ENCODE measurements at places on chromosomes 7 and 10.

DNA sequence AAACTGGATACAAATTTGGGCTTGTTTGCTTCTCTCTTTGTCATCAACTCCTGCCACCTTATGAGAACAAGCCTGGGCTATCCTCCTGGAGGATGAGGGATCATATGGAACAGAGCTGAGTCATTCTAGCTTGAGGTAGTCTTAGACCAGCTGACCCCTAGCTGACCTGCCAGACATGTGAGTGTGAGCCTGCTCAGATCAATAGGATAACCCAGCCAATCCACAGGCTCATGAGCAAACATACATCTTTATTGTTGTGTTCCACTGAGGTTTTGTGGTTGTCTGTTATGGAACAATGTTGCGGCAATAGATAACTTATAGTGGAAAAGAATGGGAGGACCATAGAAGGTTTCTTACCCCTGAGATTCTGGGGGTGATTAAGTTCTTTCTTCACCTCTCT, 54.5 kb upstream of the FAM180A start:
- DNase-seq = no peak

DNA sequence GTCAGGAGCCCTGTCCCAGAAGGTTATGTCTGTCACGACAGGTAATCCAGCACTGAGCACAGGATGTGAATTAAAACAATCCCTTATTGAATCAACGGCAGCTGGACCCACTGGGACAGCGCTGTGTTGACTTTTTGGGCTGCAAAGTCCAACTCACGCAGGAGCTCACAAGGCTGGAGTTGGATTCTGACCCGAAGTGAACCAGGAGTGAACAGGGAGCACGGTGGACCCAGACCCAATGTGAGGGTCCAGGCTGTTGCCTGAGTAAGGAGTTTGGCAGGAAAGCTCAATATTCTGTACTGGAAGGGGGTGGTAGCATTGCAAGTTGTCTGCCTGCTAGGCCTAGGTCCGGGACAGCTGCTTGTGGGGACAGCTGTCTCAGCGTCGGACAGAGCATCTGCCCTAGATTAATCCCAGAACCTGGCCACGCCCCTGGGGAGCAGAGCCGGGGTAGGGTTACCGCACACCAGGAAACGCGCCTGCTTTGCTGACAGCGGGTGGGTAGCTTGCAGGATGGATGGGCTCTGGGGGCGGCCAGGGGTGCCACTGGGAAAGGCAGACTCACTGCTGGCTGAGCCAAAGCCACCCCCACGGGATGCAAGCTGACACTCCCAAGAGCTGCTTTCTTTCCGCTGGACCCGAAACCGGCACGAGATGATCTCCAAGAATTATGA, 24.0 kb downstream of the COL26A1 start:
- no peak for DNase-seq

DNA sequence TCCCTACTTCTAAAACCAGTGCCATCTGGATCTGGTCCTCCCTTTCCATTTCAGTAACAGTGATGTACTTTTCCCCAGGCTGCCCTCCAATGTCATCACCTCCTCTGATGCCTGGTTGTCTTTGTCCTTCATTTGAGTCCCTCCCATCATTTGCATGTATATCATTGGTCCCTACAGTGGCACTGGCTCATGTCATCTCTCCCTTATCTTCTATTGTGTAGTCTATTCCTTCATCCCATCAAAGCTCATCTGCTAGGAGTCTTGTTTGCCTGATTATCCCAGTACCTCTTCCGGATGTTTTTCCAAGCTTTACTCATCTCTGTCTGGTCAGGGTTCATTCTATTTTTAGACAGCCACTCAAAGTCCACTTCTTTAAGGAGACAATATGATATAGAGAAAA, 292.9 kb upstream of the BMPER start:
- no peak for DNase-seq

DNA sequence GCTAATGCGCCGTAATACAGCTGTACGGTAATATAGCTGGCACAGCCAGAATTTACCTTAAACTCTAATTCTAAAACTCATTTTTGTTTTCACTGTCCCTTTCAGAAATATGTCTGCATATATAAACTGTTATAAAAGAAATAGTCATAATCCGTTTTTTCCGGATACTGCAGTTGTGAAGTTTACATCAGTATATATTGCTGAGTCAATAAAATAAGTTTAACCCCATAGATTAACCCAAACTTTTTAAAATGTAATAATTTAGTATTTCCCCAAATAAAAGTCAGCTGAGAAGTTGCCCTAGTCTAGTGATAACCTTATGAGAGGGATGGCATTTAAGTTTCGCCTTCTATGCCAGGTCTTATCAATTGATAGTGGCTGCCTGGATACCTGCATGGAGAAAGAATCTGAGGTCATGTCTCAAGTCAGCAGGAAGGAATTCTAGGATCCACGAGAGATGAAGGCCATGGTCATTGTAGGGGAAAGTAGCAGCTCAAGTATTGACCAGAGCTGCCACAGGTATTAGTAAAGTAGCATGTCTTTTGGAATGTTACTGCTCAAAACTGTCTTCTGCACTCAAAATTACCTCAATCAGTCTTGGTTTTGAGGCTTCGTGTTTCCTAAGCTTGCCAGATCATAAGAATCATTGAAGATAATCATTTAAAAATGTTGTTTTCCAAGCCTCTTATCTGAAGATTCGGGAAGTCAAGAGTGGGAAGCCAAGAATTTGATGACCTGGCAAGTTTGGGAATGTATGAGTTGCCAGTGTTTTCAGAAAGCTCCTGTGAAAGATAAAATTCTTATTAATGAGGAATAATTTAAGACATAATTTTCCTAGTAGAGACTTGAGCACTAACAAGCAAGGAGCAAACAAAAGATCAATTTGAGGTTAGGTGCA, 10.8 kb downstream of the PRPS1L1 start:
- no peak for DNase-seq

GRCh38 chr10:120732067-120732466, 119.1 kb upstream of the WDR11 start:
- no peak for DNase-seq

DNA sequence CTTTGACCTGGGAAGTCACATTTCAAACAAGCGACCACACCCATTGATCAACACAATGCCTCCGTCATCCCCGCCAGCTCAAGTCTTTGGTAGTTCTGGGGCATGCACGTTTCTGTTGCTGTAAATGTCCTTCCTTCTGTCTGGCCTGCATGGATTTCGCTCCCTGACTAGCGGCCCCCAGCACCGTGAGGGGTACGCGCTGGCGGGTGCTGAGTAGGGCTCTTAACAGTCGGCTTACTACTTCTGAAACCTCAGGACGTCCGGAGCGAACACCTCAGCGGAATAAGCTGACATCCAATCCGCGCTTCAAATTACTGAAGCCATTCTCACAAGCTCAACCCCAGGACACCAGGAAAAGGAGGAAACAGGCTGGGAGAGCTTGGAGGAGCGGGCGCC, 505 bp downstream of the NUDCD3 start:
- no peak for DNase-seq

DNA sequence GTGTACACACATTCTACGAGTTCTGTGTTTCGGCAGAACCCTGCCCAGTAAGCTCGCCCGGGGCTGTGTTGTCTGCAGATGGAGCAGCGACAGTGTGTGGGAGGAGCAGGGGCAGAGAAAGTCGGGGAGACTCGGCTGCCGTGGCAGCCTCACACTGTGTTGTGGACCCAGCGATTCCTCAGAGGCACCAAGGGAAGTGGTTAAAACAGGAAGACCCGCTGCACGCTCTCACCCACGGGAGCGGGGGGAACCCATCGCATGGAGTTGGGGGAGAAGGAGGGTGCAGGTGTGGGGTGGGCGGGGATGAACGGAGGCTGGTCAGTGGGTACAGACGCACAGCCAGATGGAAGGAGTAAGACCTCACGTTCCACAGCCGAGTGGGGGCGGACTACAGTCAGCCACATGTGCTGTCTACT, 250.2 kb downstream of the ELFN1 start:
- DNase-seq = no peak

DNA sequence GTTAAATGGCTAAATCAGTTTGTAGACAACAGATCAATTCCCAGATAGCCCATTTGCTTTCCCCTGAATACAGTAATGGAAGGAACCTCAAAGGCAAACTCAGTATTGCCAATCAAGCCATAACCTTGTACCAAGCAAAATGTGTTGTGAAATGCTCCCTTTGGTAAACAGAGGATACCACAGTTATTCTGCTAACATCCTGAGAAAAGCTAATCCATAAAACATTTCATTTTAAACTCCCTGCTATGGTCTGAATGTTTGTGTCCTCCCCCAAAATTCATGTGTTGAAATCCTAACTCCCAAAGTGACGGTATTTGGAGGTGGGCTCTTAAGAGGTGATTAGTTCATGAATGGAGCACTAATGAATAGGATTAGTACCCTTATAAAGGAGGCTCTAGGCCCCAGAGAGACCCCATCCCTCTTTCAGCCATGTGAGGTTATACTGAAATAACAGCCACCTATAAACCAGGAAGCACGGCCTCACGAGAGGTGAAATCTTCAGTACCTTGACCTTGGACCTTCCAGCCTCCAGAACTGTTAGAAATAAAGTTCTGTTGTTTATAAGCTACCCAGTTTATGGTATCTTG, 89.3 kb upstream of the RNF148 start:
- DNase-seq = no peak

GRCh38 chr7:122148081-122148480, 4.0 kb upstream of the AASS start:
- DNase-seq = no peak

GRCh38 chr10:77611221-77611620, 26.4 kb downstream of the KCNMA1 start:
- no peak for DNase-seq

GRCh38 chr7:30829471-30829870, 58.3 kb downstream of the MINDY4 start:
- DNase-seq = no peak

- DNase-seq = no peak
These were observed 31.6 kb downstream of the CSTF2T start for GRCh38 chr10:51667678-51668335.

DNA sequence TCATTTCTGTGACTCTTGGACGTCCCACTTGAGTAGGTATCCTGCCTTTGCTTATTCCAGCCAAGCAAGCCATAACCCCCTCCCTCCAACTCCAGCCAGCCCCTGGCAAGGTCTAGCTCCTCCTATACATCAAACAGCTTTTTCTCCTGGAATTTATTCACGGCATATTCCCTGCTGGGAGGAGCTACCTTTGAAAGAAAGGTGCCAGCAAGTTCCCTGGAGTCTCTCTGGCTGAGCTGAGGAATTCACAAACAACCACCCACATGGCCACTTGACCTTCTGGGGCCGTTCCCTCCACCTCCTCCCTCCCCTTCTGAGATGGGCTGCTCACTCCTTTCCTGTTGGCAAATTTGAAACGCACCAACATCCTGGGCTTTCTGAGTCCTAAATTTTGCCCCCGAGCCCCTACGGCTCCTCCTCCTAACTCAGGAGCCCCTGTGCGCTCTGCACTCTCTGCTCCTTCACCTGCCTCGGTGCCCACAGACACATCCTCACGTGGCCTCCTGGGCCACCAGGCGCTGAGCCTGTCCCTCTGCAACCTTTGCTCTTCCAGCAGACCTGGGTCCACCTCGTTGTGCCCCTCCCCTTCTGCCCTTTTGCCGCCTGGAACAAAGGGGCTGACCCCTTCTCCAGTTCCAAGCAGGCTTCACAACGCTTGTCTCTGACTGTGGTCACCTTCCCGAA, 48.0 kb downstream of the HSPA12A start:
- DNase-seq = no peak

GRCh38 chr7:149317986-149318672, 56.1 kb downstream of the ZNF783 start:
- DNase-seq = no peak

- no peak for DNase-seq
These were observed 109.4 kb downstream of the FAM107B start for GRCh38 chr10:14665304-14665703.

GRCh38 chr7:2520131-2520760, 672 bp downstream of the LFNG start:
- DNase-seq = no peak

DNA sequence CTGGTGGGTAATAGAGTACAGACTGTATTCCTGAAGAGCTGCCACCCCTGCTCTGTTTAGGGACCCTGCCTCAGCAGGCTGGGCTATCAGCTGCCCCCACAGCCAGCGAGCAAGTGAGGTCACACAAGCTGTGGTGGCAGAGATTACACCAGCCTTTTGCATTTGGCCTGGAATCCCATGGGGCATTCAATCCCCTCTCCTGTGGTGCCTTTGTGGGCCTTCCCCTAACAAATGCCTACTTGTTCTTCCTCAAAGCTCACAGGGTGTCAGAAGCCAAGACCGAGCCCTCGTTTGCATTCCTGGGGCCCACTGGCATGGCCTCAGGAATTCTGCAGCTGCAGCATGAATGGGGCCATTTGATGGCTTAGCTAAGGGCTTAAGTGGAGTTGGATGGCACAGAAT, 212.7 kb upstream of the PHYHIPL start:
- DNase-seq = peak; percentile 96

- no peak for DNase-seq
These were observed 167.3 kb downstream of the MAGI2 start for GRCh38 chr7:79286181-79286580.

DNA sequence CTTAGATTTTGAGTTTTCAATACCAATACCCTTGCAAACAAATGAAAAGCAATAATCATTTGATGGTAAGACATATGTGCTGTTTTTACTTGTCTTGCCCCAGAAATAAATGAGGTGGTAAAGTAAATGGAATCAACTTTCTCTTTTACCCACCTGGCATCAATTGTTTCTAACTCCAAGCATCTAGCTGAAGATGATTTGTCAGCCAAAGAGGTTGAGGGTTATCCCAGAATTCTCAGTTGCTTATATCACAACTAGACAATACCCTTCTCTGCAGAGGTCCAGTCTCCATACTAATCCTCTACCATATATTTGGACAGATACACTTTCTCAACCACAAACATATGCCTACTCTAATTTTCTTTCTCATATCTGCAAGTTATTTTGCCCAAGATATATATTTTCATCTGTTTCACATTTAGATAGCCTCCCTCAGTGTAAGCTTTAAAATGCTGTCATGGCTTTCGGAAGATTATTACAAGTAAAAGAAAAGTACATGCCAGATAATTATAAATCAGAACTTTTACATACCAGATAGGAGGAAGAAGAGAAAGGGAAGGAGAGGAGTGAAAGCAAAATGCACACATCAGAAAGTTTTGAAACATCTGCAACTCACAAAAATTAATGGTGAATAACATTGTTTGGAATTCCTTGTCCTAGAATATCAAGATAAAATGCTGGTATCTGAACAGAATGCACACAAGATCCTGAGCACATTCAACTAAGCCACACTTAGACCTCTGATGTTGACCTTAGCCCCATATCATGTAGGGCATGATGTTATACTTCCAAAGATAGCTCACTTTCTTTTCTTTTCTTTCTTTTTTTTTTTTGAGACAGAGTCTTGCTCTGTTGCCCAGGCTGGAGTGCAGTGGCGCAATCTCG, 146.6 kb downstream of the REEP3 start:
- DNase-seq = no peak

GRCh38 chr7:137925091-137925490, 76.8 kb downstream of the CREB3L2 start:
- no peak for DNase-seq

DNA sequence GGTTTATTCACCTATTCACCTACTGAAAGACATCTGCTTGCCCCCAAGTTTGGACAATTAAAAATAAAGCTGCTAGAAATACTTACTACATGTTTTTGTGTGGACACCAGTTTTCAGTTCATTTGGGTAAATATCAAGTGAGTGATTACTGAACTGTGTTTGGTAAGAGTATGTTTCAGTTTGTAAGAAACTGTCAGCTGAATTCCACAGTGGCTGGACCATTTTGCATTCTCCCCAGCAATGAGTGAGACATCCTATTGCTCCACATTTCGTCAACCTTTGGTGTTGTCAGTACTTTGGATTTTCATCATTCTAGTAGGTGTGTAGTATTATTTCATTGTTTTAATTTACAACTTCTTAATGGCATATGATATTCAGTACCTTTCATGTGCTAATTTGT, 17.4 kb upstream of the IKZF1 start:
- DNase-seq = no peak

Measured in hypothalamus (tissue), 51 donors.